ENCODE measurements at places on chromosomes 3 and 15. TPM values are rescaled to one million over a fixed set of nuclear protein-coding genes. Genes with fewer than 3 reads are reported as not detected.

PPP1R14D gene
- total RNA-seq, result not detected

WDR82 gene
- total RNA-seq, result 71.8 TPM

FSTL1 gene
- total RNA-seq, result 272 TPM

SPINK8 gene
- total RNA-seq, result not detected
